ENCODE measurements at places on chromosomes 3 and 15.

- DNase-seq, result no peak
These were observed 26.1 kb upstream of the MGLL start for GRCh38 chr3:127848131-127849129.

- no peak for DNase-seq
These were observed 8.5 kb downstream of the SELENOT start for GRCh38 chr3:150611666-150612065.

GRCh38 chr15:48592933-48593332 lies 52.6 kb downstream of the FBN1 start:
- DNase-seq, result no peak

DNA sequence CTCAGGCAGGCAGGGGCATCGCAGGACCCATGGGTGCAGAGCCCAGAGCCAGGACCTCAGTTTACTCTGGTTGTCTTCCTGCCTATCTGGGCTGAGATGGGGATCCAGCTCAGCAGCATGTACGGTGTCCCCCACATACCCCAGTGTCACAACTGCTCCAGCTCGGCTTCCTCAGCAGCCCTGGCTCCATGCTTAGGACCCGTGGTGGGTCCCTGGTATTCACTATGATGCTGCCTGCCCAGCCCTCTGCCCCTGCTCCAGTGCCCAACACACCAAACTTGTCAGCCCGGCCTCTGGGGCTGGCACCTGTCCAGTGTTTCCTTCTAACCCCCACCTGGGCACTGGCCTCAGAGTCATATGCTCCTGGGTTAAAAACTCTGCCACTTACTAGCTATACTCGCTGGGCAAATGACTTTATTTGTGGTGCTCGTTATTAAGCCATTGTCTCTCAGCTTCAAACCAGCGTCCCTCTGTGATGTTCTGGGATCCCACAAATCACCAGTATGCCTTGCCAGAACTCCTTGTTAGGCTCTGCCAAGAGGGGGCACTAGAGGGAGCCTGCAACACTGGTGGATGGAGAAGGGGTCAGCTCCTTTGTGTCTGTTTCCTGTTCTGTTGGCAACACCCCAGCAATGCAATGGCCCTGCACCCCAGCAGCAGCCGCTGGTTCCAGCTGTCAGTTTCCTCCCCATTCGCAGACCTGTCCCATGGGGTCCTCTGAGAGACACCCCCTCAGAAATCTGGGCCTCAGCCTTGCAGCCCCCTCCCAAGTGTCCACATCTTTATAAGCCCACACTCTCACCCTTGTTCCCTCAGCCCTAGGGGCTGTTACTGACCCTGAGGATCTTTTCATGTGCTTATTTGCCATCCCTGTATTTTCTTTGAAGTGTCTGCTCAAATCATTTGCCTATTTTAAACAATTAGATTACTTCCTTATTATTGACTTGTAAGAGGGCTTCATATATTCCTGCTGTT lies 24.1 kb upstream of the MRPS22 start:
- DNase-seq, result no peak

GRCh38 chr3:182735672-182736071 lies 57.6 kb upstream of the ATP11B start:
- no peak for DNase-seq

DNA sequence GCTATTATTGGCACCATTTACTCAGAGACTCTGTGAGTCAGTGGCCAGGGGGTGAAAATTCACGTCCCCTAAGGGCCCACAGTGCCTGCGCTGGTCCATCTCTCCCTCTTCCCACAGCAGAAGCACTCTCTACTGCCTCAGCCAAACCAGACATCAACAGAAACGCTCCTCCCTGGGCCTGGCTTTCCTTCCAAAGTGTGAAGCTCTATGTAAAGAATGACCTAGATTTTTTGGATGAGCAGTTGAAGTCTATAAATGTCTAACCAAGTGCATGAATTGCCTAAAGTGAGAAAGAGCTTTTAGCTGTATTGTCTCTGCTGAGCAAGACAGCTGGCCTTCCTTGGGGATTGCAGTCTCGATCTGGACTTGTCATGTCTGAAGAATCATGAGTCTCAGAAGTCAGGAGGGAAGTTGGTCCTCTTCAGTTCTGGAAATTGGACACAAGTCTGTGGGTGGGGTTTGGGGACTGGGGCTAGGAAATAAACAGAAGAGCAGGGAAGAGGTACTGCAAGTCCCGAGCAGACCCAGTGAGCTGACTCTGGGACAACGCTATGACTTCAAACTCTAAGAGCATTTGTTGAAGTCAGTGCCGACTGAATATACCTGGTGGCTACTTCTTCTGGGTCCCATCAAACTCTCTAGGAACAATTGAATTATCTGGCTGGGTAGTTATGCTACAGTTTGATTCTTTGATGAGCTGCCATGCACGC lies 29.0 kb downstream of the RASGRP1 start:
- no peak for DNase-seq

DNA sequence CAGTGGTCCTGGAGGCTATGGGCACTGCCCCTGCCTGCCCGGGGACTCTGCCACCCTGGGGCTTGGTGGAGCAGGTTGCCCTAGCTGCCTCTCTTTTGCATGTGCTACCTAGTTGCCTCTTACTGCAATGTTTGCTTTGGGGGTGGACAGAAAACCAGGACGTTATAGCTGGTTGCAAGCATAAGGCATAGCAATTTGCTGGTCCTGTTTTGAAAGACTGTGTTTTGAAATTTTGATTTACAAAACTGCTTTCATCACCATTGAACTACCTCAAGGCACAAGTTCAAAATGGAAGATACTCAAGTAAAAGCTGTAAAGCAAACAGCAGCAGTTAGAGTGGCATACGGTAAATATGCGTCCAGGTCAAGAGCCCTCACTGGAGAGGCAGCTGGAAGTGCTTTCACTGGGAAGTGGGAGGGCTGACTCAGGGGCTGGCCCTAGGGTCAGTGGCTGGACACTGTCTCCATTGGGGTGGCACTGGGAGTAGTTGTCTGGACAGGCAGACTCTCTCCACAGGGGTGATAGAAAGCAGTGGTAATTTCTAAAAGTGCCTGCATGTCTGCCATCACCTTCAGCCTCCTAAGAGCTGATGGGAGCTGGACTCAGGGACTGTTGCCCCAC lies 138.1 kb downstream of the CHDH start:
- DNase-seq, result peak; percentile 34

DNA sequence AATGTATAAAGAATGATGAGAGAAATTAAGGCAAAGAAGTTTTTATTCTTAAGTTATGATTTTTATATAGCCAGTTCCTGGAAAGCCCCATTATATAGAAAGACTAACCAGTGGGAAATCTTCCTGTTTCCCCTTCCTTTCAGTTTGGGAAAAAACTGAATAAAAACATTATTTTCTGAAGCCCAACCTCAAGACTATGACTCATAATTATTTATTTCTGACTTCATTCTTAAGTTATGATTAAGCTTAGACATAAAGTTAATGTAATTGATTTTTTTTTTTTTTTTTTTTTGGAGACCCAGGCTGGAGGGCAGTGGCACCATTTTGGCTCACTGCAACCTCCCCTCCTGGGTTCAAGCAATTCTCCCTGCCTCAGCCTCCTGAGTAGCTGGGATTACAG lies 55.8 kb downstream of the TRPC1 start:
- DNase-seq, result no peak

Data from right forelimb (tissue), 1 donor.